Natural killer cell treated with Interleukin-12 subunit alpha and Interleukin-12 subunit beta and Interleukin-15 and Interleukin-18, amount 100 ng/mL, for 72 hours (primary cell): ENCODE measurements at places on chromosomes 7 and 10. TPM values are rescaled to one million over a fixed set of nuclear protein-coding genes. Genes with fewer than 3 reads are reported as not detected.

Gene POLR1F
- 30.8 TPM for total RNA-seq

DNA sequence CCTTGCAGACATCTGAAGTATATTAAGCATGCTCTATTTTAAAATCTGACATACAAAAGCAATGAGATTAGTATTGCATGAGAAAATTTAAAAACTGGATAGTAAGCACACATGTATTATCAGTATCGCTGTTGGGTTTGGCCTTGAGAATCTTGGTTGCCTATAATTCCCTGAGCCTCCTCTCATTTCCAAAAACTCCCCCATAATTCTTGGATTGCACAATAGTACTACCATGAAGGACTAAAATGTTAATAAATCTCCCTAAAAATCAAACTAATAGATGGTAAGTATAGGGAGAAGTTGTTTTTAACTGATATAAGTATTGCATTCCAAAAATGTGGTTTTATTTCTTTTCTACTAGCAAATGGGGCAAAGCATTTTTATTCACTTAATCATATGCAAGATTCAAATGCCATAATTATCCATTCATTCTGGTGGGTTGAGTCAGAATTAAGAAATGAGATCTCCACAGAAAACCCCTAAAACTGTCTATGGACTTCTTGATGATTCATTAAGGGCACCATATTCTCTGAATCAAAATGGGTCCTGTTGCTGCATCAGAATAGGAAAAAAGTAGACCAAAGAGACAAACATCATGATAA lies 10.3 kb upstream of the VIM start:
- peak overlapping the region; percentile 100 for H3K27ac ChIP-seq
- peaks cover 47% of the 10 kb centered on the region for H3K4me1 ChIP-seq

DNA sequence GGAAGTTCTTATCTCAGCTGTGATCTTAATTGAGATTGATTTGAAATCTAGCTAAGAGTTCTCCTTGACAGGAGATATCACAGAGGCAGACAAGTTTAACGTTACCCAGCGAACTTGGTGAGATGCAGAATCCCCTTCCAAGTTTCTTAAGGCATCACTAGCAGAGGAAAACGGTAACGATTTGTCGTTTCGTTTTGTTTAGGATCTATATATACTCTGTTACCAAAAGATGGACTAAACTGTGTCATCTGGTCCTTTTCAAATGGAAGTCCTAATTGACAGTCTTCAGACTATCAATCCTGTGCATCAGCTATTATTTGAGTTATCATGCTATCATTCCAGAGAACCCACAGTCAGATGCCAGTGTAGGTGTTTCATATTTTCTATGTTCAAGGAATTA lies 316.7 kb upstream of the SORCS1 start:
- H3K4me3 ChIP-seq, result no peak overlapping the region
- H3K27ac ChIP-seq, result no peak overlapping the region
- H3K36me3 ChIP-seq, result no peaks in the 10 kb centered on the region
- no peaks in the 10 kb centered on the region for H3K27me3 ChIP-seq

- H3K4me1 ChIP-seq, result peaks cover 40% of the 10 kb centered on the region
- H3K27me3 ChIP-seq, result peaks cover 41% of the 10 kb centered on the region
- no peak for DNase-seq
- H3K4me3 ChIP-seq, result peak overlapping the region; percentile 93
- H3K27ac ChIP-seq, result no peak overlapping the region
Measured at GRCh38 chr10:110207805-110208613, 604 bp downstream of the MXI1 start.

DNA sequence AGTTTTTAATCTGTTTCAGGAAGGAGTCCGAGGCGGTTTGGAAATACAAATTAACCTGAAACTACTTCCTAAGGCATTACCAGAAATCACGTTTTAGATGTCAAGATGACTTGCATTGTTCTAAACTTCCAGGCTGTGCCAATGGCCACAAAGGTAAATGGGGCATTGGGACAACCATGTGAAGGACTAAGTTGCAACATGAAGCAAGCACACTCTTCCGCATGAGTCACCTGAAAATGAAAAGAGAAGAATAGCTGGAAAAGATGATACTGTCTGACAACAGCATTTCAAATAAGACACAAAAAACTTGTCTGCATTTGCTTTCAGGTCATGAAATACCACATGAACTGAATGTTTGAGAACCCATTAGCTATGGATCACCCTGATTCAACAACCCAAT lies 262.1 kb downstream of the AHR start:
- no peak overlapping the region for H3K27ac ChIP-seq
- no peaks in the 10 kb centered on the region for H3K36me3 ChIP-seq
- no peak for DNase-seq
- H3K4me1 ChIP-seq, result no peaks in the 10 kb centered on the region
- H3K4me3 ChIP-seq, result no peak overlapping the region
